ENCODE measurements at places on chromosomes 12 and 14.
A peak's percentile ranks its signal among the peaks of the same experiment; 100 is the strongest.

- DNase-seq: no peak
Observed at GRCh38 chr12:119341020-119341419, 6.5 kb downstream of the CCDC60 start.

DNA sequence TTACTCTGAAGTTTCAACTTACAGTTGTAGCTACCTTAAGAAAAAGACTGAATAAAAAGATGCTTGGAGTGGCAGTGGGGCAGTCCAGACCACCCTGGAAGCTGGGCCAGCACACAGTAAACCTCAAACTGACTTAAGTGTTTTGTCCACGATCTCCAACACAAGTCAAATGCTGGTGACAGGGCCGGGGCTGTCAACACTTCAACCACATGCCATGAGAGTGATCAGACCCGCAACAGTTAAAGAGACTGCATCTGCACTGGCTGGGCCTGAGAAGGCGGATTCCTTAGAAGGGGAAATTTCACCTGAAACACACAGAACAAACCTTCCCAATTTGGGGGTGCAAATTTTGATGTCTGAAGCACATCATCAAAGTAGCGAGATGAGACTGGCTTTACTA is 223.5 kb upstream of the CAND1 start:
- DNase-seq: no peak

DNA sequence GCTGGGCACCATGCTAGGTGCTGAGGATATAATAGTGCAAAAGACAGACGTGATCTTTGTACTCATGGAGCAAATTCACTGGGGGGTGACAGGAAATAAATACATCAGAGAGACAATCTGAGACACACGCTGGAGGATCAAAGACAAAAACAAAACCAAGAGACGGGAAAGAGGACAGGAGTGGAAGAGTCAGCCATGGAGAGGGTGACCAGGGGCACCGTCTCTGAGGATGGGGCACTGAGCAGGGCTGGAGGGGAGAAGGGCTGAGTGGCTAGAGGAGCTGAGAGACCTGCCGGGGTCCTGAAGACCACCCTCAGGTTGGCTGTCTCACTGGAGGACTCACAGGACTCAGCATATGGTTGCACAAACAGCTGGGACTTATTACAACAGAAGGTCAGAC is 81.9 kb downstream of the TMEM132D start:
- DNase-seq: no peak

GRCh38 chr14:48970943-48971342 is 615.2 kb downstream of the RPS29 start:
- no peak for DNase-seq

GRCh38 chr12:89977405-89978085 is 268.9 kb upstream of the ATP2B1 start:
- no peak for DNase-seq

- DNase-seq: no peak
Observed at GRCh38 chr12:108888031-108888430, 8.1 kb downstream of the DAO start.

DNA sequence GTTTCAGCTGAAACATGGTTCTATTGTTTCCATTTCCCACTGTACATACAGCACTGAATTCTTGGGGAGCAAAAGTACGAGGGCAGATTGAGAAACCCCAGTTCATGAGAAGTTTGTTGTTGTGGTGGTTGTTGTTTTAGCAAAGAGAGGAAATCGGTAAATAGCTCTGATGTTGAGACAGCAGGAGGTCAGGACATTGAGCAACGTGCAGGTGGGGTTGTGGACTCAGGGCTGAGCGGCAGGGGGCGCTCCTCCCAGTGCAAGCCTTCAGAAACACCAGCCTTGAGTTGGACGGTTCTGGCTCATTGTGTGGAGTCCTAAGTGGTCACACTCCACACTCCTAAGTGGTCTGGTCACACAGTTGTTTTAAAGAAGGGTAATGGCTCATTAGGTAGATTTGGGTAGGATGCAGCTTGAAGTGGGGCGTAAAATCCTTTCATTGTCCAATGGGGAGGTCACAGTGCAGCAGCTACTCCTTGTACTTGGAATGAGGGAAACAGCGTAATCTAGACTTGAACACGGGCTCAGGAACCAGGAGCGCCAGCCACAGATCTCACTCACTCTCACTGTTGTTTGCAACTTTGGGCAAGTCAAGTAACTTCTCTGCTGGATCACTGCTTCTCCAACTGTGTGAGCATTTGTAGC is 14.5 kb upstream of the PWP1 start:
- DNase-seq: no peak

DNA sequence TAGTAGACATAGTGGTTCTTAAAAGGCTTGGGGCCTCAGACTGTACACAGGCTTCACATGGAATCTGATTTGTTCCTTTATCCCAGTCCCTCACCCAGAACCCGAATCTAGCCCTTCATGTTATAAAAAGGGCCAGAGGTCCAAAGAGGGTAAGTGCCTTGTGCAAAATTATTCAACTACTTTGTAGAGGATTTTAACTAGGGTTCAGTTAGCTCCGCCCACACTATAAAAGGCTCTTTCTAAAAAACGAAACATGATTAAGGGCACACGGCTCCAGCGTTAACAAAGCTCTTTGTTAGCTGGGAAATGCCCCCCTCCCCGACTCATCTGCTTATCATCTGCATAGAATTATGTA is 3.2 kb upstream of the SOCS2 start:
- DNase-seq: no peak

DNA sequence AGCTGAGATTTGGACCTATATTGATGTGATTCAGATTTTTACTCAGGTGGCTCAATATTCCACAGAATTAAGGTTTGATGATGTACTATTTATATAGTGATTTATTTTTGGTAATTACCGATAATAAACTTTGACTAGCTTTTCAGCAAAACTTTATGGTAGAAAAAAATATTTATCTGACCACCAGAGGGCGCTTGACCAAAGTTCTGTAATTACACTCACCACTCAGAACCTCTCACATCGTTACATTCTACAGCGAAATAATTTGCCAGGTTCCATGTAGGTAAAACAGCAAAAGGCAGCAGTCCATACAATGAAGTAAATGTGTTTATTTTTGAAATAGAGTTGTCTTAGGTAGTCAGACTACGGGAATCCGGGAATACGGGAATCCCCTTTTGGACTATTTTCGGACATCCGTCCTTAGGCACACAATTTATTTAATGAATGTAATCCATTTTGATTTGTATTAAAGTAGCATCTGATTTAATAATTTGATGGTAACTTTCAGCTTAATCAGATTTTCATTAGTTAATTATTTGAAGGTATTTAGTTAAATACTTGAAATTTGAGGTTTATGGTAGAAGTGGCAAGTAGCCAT is 143.0 kb upstream of the DDHD1 start:
- DNase-seq: peak; percentile 45

DNA sequence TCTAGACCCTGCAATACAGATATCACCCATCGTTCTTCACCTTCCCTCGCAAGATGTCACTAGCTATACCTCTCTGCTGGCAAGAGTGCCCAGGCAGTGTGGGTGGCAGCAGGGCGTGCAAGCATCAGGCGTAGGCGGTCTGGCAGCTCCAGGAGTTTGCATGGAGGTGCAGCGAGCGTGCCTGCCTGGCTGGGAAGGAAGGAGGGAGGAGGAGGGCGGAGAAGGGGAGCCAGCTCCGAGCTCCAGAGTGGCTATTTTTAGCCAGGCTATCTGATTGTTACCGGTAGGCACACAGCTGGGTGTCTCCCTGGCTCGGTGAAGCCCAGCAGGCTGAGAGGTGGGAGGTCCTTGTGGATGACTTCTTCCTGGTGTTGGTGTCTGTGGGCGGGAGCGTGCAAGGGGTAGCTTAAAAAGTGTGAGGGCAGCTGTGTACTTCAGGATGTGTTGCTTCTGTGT is 6.2 kb downstream of the FOXJ2 start:
- peak; percentile 61 for DNase-seq

Measured in NCI-H510A treated with DMSO at 0.1 percent for 48 hours (cell line).